Psoas muscle (tissue), 8 donors: ENCODE measurements at places on chromosomes 6 and 20.

GRCh38 chr6:136483906-136484305 lies 66.3 kb downstream of the MAP7 start:
- no peak for DNase-seq

- no peak for DNase-seq
Measured at GRCh38 chr20:39785252-39785917, 823.2 kb downstream of the DHX35 start.

- peak; percentile 59 for DNase-seq
Measured at GRCh38 chr20:45470262-45470931, 844 bp downstream of the WFDC2 start.

DNA sequence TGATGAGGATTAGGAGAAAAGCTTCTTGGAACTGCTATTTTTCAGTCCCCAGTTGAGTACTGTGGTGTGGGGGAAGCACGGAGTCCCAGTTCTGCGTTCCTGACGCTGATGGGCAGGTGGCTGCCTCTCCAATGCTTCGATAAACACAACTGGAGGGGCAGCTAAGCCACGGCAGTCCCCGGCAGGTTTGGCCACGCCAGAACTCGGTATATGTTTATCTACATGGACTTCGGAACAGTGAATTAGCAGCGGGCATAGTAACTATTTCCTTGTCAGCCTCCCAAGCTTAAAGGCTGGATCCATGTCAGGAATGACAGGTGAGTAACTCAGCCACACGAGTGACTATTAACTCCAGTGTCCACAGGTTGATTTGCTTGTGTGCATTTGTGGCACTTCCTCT lies 354.4 kb downstream of the ZFAND3 start:
- no peak for DNase-seq

DNA sequence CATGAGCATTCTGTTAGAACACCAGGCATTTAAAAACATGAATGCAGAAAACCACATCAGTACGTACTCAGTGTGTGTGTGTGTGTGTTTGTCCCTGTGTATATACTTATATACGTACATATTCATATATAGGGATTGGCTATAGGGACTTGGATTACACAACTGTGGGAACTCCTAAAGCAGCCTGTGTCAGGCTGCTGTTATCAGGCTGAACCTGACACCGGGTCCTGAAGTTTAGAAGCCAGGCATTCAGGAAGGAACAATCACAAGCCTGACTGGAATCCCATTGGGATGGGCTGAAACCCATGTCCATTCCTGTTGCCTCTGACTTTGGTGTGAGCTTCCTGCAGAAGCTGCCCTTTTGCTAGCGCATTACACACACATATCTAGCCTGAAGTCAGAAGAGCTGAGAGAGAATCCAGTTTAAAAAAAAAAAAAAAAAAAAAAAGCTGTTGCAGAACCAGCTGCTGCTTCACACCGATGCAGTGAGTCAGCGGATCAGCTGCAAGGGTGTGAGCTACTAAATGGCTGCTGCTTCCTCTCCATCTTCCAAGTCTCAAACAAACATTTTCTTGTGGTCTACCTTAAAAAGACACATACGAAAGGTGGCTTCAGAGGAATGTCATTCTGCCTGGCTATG lies 348.1 kb downstream of the THBS2 start:
- no peak for DNase-seq

- no peak for DNase-seq
Measured at GRCh38 chr20:37274851-37275524, 13.4 kb upstream of the GHRH start.

DNA sequence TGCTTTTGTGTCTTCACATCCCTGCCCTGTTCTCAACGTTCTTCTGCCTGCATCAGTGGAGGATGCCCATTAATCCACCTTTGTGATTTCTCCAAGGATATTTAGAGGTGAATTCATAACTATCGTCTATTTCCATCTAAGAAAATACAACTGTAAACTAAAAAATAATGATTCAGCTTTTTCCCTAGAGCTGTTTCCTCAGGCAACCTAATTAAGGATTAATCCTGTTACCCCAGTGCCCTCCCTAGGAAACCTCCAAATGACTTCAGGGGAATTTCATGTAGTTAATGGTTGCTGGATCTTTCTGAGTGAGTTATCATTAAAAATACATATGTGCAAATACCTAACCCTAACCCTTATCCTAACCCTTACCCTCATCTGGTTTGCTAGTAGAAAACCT lies 14.6 kb upstream of the AFDN start:
- DNase-seq, result no peak

DNA sequence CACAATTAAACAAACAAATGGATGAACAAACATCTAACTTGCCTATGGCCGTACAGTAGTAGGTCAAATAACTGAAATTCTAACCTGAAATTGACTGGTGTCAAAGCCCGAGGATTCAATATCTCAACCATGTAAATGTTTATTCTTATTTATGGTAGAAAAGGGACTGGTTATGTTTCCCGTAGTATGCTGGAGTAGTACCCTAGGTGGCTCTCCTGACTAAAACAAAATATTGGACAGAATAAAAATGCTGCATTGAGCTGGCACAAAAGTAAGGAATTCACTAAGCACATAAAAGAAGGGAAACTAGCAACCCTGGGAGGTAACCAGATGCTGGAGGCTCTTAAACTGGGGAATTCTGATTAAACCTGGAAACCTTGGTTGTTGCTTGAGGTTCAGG lies 117.1 kb upstream of the PREP start:
- no peak for DNase-seq

GRCh38 chr20:50728486-50728980 lies 2.8 kb upstream of the PARD6B start:
- DNase-seq, result no peak

GRCh38 chr6:4105980-4106536 lies 27.1 kb upstream of the FAM217A start:
- no peak for DNase-seq

GRCh38 chr6:157763129-157763903 lies 59.7 kb upstream of the SNX9 start:
- DNase-seq, result peak; percentile 69

GRCh38 chr6:30769088-30769852 lies 24.9 kb upstream of the IER3 start:
- DNase-seq, result peak; percentile 78

DNA sequence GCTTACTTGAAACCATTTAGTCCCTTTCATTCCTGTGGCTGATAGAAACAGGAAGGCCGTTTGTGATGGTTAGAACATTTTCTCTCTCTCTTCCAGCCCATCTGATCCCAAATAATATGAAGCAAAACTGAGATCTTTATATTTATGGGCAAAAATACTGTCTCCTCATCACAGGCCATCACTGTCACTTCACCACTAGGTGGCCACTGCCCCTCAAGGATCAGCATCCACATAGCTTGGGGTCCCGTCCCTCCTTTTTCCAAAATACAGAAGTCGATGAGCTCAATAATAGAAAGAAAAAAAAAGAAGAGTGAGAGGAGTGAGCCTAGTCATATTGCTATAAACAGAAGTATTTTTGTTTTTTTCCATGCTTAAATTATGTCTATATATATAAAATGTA lies 46.4 kb upstream of the LAMP5 start:
- DNase-seq, result no peak

- no peak for DNase-seq
Measured at GRCh38 chr6:150788089-150788488, 77.4 kb upstream of the MTHFD1L start.

DNA sequence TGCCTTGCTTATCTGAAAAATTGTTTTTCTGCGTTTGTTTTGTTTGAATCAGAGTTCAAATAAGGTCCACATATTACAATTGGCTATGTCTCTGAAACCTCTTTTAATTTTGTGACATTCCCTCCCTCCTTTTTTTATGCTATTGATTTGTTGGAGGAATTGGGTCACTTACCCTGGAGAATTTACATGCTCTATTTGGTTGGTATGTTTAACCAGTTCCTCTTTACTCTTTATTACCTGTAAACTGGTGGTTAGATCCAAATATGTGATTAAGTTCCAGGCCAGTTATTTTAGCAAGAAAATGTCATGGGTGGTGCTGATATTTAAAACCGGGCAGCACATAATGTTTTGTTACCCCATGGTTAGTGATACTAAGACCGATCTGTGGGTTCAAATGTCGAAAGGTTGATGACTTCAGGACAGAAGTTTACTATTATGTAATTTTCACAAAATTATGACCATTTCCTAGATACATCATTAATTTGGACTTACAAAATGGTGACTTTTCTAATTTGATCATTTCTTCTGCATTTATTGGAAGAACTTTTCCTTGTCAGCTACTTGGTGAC lies 77.3 kb downstream of the KIZ start:
- DNase-seq, result no peak

GRCh38 chr6:97790926-97791590 lies 508.0 kb upstream of the MMS22L start:
- DNase-seq, result no peak

DNA sequence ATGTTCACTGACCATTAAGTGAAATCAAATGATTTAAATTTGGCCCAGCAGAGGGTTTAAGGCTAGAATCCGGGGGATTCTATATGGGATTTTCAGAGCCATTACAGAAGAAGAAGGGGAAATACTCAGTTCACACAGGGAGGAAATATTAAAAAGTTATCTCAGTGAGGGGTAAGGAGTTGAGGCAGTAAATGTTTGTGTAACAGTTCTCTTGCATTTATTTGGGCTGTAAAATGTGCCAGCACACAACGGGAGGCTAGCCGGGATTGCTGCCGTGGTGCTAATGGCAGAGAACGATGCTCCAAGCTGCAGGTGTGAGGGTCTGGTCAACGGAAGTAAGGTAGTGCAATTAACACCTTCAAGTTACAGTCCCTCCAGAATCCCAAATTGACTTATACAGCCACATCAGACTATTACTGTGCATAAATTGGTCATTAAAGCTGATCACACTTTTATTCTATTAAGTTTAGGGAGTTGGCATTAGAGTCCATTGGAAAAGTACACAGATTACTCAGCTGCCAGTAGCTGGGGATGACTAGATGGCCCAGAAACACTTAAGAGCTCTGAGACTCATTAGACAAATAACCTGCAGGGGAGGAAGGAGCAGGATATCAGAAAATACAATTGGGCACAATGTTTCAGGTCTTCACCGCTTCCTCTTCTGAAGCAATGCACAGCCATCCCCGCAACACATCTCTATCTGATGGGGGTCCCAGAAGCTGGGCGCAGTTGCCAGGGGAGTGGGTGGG lies 31.3 kb downstream of the PPP1R3G start:
- no peak for DNase-seq

GRCh38 chr6:36691011-36691410 lies 6.6 kb upstream of the RAB44 start:
- DNase-seq, result no peak

GRCh38 chr6:5749016-5749650 lies 257.6 kb downstream of the NRN1 start:
- DNase-seq, result no peak

DNA sequence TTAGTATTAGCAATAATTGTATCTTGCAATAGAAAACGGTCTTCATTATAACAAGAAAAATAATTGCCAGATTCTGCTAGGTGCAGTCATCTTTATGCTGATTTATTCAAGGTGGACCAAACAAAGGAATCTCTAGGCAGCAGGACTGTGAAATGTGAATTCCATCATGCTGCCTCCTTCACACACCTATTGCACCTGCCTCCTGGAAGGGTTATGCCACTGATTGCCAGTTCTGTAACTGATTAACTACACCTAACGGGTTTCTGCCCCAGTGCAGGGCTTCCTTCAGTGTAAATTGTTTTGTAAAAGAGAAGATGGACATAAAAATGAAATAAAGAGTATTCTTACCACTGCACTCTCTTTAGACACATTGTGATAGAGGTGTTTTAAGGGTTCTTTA lies 96.1 kb downstream of the FOXO3 start:
- no peak for DNase-seq

- DNase-seq, result no peak
Measured at GRCh38 chr6:116268589-116269293, 11.0 kb downstream of the TSPYL1 start.

DNA sequence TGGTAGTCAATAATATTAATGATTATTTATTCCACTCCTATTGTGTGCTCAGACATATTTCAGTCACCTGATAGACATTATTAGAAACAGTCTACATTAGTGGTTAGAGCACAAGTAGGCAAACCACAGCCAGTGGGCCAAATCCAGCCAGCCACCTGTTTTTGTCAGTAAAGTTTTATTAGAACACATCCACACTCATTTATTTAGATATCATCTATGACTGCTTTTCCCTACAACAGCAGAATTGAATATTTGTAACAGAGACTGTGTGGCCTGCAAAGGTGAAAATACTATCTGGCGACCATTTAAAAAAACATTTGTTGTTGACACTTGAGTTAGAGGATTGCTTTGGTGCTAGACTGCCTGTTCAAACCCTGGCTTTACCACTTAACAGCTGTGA lies 220.0 kb upstream of the ZFP64 start:
- DNase-seq, result no peak

GRCh38 chr20:53061192-53062108 lies 89.3 kb downstream of the TSHZ2 start:
- no peak for DNase-seq

GRCh38 chr6:37862992-37863391 lies 43.5 kb downstream of the ZFAND3 start:
- DNase-seq, result no peak

DNA sequence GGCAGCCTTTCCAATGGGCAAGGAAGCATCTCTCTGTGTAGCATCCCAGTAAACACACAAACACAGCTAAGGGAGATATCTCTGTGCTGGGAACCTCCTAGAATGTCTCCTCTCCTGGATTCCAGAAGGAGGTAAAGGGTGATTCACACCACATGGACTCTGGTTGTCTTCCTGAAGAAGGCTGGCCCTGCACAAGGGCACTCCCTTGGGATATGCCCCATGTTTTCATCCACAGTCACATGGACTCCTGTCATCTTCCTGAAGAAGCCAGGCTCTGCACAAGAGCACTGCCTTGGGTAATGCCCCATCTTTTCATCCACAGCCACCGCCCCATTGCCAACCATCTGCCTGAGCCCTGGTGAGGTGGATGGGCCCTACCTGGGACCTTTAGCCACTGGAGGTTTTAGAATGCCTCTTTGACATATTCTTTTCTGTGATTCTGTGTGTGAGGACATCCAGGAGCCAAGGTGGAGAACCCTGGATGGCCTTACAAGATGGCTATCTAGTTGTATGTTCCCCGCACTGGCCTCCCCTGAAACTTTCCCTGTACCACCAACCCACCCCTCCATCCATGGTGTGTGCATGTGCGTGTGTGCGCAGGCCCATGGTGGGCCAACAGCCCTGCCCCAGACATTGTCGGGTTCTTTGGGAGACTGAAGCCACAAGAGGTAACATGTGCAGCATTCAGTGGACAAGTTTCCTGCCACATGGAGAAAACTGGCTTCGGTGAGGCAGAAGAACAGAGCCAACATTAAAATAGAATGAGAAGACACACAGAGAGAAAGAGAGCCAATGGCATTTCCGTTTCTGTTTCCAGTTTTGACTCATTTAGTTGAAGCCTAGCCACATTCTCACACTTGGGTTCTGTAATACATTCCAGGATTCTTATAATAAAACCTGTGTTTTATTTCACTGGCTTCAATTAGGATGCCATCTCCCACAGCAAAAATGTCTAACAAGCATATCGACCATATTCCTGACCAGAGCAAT lies 110.2 kb upstream of the CST7 start:
- no peak for DNase-seq

DNA sequence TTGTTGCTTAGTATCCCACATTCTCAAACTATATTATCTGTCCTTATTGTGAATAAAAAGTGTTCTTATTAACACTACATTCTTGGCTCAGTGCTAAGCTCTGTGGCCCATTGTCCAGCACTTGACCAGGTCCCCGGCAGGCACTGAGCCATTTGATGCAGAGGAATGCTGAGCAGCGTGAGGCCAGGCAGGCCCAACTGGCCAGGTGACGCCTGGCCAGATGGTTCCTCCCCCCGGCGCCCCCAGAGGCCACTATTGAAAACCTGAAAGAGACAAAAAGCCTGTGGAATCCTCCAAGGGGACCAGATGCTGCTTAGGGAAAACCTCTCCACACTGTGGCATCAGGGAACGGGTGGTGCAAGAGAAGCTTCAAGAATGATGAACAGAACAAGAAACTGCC lies 597.5 kb upstream of the JAG1 start:
- no peak for DNase-seq
